ENCODE measurements at places on chromosomes 7 and 10.

- DNase-seq = no peak
These were observed 318.9 kb upstream of the ZMIZ1 start for GRCh38 chr10:78749898-78750297.

- DNase-seq = no peak
These were observed 94.9 kb upstream of the KCNIP2 start for GRCh38 chr10:101938305-101939007.

GRCh38 chr10:109934958-109935793 lies 11.9 kb upstream of the XPNPEP1 start:
- DNase-seq = peak; percentile 46

DNA sequence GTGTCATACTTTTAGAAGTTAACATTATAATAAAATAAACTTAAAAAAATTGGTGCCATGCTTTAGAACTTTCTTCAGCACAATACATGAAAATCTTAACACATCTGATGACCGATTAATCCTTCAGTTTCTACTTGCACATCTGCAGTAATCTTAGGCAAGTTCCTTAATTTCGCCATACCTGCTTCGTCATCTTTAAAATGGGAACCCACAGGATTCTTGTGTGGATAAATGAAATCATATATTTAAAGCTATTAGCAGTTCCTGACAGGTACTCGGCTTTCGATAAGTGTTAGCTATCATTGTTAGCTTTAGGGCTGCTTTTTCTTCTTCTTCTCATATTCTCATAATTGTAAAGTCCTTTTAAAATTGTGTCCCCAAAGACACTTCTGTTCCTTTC lies 907 bp upstream of the VPS50 start:
- DNase-seq = no peak

DNA sequence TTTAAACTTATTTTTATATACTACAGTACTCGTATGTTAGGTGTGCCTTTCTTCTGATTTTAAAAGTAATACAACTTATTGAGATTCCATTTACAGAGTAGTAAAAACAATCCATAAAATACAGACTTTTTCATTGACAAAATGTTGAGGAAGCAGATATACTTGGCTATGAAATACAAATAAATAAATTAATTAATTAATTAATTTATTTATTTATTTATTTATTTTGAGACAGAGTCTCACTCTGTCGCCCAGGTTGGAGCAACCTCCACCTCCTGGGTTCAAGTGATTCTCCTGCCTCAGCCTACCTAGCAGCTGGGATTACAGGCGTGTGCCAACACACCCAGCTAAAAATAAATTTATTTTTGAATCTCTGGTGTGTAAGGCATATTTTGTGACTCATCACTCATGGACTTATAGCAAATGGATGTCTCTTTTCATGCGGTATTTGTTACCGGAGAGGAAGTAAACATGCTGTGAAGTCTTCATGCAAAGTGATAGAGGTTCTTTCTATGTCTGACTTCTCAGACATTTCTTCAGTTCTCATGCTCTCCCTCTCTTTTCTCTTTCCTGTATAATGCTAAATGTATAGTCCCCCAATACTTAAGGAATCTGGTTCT lies 20.2 kb upstream of the SRPK2 start:
- no peak for DNase-seq

Data from CD4-positive, alpha-beta memory T cell (primary cell).